ENCODE measurements at places on chromosomes 16 and 17. TPM values are rescaled to one million over a fixed set of nuclear protein-coding genes. Genes with fewer than 3 reads are reported as not detected.

GRCh38 chr16:10597187-10597601 lies 16.8 kb upstream of the EMP2 start:
- H3K27ac ChIP-seq, result no peak overlapping the region
- no peaks in the 10 kb centered on the region for H3K36me3 ChIP-seq
- H3K4me3 ChIP-seq, result no peak overlapping the region
- H3K4me1 ChIP-seq, result no peaks in the 10 kb centered on the region
- no peak for DNase-seq

The BLTP2 gene
- 125 TPM for total RNA-seq

The SEPHS2 gene
- total RNA-seq, result 18.1 TPM

- no peaks in the 10 kb centered on the region for H3K36me3 ChIP-seq
- no peaks in the 10 kb centered on the region for H3K27me3 ChIP-seq
- H3K27ac ChIP-seq, result no peak overlapping the region
Observed at GRCh38 chr17:57373048-57373447, 116.7 kb downstream of the MSI2 start.

DNA sequence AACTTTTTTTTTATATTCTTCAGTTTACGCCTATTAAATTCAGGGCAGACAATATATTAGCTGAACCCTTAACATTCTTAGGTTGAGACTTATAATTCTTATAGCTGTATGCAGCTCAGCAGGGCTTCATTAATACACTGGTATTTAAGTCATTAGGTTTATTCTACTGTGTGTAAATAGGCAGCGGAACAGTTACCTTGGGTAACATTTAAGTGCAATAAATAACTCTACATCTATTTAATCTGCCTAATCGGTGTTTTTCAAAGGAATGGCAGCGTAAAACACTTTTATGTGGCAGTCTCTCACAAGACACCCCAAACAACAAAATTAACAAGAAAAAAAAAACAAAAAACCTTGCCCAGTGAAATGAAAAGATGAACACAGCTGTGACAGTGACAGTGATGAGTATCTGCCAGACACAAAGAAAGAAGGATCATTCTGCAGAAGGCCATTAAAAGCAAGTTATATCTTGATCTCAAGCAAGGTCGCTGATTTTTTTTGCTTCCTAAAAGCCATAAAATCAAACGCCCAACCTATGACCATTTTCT lies 32.6 kb downstream of the KCNJ2 start:
- H3K27me3 ChIP-seq, result no peaks in the 10 kb centered on the region
- H3K27ac ChIP-seq, result no peak overlapping the region
- no peak overlapping the region for H3K4me3 ChIP-seq
- no peak for DNase-seq

The AIPL1 gene
- not detected for total RNA-seq

The KLHL10 gene
- not detected for total RNA-seq

The ABCA5 gene
- 46.2 TPM for total RNA-seq

- H3K4me3 ChIP-seq, result no peak overlapping the region
- no peaks in the 10 kb centered on the region for H3K36me3 ChIP-seq
- DNase-seq, result no peak
Observed at GRCh38 chr17:74554909-74555308, 9.0 kb upstream of the CD300C start.

The USP31 gene
- 19.6 TPM for total RNA-seq

The PRR14 gene
- 46.1 TPM for total RNA-seq

The ZNF423 gene
- total RNA-seq, result 22.9 TPM

DNA sequence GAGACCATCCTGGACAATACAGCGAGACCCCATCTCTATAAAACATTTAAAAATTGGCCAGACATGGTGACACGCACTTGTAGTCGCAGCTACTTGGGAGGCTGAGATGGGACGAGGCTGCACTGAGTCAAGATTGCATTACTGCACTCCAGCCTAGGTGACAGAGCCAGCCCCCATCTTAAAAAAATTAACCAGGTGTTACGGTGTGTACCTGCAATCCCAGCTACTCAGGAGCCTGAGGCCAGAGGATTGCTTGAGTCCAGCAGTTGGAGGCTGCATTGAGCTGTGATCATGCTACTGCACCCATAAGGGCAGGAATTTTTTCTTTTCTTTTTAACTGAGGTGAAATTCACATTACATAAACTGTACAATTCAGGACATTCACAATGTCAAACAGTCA lies 16.9 kb upstream of the TMC7 start:
- DNase-seq, result no peak
- no peaks in the 10 kb centered on the region for H3K36me3 ChIP-seq
- no peaks in the 10 kb centered on the region for H3K27me3 ChIP-seq
- peaks cover 6% of the 10 kb centered on the region for H3K4me1 ChIP-seq

DNA sequence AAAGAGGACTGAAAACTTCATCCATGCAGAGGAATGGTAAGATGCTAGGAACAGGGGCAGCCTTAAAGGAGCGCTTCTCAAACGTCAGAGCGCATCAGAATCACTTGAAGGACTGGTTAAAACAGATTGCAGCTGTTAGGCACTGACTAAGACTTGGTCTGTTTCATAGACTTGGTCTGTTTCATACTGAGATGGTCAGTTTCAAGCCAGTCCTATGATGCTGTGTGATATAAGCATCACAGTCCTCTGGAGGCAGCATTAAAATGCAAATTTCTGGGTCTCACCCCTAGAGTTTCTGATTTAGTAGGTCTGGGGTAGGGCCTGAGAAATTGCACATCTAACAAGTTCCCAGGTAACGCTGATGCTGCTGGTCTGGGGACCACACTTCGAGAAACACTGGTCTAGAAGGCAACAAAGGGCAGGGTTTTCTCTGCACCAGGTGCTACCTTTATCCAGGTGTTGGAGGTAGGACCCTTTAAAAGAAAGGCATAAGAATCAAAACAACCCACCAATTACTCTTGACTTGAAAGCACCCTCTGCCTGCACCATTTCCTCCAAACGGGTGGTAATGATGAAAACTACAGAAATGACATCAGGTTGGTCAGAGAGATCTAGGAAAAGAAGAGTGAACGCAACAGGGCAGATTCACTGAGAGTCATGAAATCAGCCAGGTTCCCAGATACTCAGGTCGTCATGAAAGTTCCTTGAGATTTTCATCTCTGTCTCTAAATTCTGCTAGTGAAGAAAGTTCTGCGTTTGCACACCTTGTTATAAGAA lies 95.0 kb upstream of the RCVRN start:
- H3K27ac ChIP-seq, result no peak overlapping the region
- H3K27me3 ChIP-seq, result no peaks in the 10 kb centered on the region

Measured in thoracic aorta (tissue), 2 donors.